ENCODE measurements at places on chromosomes 16 and 17. TPM values are rescaled to one million over a fixed set of nuclear protein-coding genes. Genes with fewer than 3 reads are reported as not detected.

PIMREG gene
- total RNA-seq = 0.90 TPM

RHBDL1 gene
- 1.6 TPM for total RNA-seq

TERB1 gene
- total RNA-seq = 0.08 TPM

NPIPB12 gene
- 12.1 TPM for total RNA-seq

GRCh38 chr16:70724146-70725023, 38.5 kb upstream of the MTSS2 start:
- no peak for DNase-seq

DNA sequence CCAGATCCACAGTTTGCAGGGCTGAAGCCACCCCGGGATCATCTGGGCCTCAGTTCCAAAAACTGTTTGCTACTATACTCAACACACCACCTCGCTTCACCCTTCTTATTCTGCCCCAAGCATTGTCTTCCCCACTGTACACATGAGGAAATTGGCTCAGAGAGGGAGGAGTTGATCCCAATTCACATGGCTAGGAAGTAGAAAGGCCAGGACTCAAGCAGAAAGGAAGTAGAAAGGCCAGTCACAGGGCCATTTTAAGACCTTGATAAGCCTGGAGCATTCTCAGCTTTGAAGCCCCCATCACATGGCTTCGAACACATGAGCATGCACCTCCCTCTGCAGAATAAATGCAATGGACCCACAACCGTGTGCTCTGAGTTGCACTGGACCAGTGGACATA, 7.7 kb upstream of the PRSS22 start:
- no peak for DNase-seq

DNA sequence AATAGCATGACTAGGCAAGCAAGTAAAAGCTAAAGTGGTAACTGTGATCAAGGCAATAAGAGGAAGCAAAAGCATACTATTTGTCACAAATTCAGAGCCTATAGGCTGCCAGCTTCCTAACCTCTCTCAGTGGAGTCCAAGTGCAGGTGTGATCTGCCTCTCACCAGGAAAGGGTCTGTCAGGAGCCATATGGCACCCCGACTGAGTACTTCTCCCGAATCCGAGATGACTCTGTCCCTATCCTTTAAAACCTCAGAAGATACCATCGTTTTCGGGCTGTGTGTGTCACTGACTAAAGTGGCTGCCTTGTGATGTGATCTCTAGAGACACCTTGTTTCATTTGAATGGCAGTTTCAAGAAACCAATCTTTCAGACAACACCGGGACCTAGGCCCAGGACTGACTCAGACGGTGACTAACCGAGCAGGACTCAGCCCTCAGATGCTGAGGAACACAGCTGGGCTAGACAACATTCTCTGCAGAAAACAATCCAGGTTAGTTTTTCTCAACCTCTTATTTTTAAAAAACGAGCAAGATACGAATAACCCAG, 63.6 kb downstream of the SMG6 start:
- peak; percentile 91 for DNase-seq

DNA sequence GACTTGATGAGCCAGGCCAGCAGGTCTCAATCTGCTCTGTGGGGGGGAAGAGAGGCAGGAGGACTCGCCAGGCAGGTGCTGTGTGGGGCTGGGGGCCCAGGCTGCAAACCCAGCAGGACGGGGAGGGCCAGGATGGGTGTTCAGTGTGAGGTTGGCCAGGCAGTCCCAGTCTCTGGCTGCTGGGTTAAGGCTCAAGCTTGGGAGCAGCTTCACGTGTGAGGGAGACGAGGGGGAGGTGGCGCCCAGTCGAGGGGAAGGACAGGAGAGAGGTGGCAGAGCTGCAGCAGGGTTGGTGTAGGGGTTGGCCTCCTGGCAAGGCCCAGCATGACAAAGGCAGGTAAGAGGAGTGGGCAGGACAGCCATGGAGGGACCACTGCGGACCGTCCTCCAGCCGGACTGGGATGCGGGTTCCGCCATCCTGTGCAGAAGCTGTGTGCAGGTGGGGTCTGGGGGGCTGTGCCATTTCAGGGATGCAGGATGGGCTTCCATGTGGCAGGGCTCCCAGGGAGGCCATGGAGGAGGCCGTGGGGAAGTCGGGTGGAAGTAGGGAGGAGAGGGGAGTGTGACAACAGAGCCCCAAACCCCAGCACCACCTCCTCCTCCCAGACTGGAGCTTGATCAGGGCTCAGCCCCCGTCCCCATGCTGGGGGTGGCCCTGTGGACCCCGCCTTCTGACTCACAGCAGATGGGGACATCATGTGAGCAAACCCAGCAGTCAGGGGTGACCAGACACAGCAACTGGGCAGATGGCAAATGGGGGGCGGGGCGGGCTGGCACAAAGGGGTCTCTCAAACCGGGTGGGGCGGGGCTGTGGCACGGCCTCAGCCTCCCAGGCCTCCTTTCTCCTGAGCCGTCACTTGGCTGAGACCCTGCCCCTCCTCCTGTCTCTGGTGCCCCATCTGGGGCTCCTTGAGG, 2.8 kb downstream of the ADGRG1 start:
- DNase-seq = no peak

GRCh38 chr17:18070861-18071340, 16.8 kb upstream of the DRG2 start:
- DNase-seq = peak; percentile 38

DNA sequence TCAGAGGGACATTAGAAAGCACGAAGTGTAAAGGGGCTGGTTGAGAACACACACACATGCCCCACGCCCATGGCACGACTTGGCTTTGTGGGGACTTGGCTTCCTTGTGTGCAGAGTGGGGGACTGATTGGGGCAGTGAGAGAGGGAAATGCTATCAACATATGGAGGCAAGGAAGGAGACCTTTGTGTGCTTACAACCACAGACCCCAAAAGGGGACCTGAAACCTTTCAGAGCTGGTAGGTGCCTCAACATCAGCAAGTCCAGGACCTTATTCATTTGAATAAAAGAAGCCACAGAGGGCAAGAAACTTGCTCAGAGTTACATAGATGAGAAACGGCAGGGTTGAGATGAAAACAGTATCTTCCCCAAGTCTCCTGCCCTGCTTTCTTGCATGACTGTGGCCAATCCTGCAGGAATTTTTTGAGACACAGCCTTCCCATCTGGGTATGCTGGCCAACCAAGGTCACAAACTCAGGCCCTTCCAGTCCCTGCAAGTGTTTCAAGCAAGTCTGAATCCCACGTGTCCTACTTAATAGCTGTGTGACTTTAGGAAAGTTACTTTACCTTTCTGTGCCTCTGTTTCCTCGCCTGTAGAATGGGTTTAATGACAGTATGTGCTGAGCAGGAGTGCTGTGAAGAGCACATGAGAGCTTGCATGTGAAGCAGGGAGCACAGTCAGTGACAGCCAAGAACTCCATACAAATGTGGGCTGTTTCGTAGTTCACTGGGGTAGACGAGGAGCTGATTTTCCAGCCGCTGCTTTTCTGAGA, 26.2 kb downstream of the C16orf78 start:
- no peak for DNase-seq

DNA sequence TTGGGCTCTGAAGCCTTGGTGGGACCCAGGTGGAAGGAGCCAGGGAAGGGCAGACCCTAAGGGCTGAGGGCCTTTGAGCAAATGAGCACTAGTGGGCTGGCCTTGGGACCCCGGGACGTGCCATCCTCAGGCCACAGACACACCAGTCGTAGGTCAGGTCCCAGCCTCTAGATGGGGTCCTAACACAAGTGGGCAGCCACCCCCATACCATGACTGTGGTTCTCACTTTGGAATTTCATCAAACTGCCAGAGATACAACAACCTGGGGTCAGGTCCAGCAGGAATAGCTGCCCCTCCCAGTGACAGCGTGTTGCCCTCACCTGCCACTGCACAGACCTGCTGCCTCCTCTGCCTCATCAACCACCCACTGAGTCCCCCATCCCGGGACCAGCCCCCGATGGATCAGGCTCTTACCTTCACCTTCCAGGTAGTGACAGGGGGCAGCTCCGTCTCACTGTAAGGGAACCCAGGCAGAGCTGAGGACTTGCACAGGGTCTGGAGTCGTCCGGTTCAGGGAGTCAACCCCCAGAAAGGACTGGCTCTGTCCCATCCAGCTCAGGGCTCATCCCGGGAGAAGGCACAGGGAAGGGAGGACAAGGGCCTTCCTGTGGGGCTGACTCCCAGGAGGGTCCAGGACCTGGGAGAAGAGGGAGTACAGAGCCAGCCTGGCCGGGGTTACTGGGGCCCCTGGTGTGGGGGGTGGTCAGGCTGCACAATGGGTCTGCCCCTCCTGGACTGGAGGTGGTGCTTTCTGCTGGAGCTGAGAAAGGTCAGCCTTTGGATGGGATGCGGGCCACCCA, 40.0 kb downstream of the LGALS9 start:
- DNase-seq = no peak

DNA sequence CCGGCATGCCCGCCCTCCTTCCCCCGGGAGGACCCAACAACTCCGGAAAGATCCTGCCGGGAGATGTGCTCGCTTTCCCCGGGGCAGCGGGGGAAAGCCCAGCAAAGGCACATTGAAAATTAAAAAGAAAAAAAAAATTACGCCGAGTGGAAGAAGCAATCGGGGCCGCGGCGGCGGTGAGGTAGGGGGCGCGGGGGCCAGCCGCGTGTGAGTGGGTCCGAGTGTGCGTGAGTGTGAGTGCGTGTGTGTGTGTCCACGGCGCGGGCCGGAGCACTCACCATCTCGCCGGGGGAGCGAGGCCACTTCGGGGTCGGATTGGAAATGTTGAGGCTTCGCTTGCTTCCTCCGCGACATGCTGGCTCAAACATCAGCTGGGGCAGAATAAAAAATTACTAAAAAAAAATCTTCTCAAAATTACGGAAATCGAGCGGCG, at the start of gene SALL1:
Gene SALL1, minus strand, starts transcription at position 383 of the 433 bp plus-strand sequence. Its CDS starts 29 bp downstream, at position 354.
- no peak for DNase-seq

- no peak for DNase-seq
These were observed 90.2 kb upstream of the TOB1 start for GRCh38 chr17:50956409-50956749.

DNA sequence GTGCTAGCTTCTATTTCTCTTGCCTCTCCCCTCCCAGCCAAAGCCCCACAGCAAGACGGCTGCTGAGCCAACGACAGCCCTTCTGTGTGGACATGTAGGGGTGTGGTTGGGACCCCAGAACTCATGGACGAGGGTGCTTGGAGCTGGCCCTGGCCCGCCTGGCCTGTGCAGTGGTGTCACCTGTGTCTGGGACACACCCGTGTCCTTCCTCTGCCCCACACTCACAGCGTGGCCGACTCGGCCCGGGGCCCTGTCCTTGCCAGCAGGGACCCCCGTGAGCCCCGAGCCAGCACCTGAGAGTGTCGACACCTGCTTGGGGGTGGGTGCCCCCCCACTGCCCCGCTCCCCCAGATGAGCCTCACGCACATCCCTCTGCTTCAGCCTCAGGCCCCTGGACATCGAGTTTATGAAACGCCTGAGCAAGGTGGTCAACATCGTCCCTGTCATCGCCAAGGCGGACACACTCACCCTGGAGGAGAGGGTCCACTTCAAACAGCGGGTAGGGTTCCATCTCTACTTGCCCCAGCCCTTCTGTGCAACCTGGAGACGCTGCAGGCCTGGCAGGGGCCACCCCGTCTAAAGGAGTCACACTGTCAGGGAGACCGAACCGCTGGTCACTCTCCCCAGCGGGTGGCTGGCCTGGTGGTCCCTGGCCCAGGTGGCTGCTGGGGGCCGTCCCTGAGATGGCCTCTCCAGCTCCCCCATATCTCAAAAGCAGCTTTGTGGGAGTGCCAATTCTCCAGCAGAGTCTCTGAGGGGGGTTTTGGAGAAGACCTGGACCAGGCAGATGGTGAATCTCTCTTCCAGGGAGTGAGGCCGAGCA, 349.8 kb downstream of the SEC14L1 start:
- no peak for DNase-seq

All from fibroblast of the aortic adventitia (primary cell).